ENCODE measurements at places on chromosomes 7 and 10.

DNA sequence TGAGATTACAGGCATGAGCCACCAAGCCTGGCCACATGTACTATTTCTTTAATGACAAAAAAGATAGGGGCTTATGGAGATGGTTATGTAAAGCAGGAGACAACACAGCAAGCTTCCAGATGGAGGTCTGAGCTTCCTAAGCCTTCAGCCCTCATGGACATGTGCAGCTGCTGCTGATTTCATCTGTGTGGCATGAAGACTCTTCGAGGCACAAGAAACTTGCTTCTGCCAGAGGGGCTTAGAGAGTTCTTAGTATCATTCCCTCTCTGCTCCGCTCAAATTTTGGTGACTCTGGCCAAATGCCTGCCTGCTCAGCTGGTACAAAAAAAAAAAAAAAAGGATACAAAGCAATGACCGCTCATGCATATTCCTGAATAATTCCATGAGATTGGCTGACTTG, 552.5 kb downstream of the TYW1 start:
- no peak for DNase-seq

DNA sequence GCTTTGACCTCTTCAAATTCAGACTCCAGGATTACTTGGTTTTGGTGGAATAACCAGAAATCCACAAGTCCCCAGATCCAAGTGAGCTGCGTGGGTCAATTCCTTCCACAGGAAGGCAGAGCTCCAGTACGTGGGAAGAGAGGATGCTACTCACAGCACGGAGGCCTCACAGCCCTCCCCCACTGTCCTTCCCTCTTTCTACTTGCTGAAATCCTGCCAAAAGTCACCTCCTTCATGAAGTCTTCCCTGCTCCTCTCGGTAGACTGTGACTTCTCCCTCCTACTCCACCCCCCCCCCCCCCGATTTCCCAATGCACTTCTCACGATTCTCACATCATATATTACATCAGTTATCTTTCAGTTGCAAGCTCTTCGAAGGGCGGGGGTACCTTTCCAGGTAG, 12.3 kb downstream of the CAMK2G start:
- no peak for DNase-seq

- DNase-seq: no peak
These were observed 198.7 kb downstream of the ADARB2 start for GRCh38 chr10:1538531-1539061.

GRCh38 chr10:74502963-74503608, 323.3 kb upstream of the KAT6B start:
- DNase-seq: peak; percentile 56

GRCh38 chr7:24874791-24875190, 105.2 kb downstream of the OSBPL3 start:
- no peak for DNase-seq

DNA sequence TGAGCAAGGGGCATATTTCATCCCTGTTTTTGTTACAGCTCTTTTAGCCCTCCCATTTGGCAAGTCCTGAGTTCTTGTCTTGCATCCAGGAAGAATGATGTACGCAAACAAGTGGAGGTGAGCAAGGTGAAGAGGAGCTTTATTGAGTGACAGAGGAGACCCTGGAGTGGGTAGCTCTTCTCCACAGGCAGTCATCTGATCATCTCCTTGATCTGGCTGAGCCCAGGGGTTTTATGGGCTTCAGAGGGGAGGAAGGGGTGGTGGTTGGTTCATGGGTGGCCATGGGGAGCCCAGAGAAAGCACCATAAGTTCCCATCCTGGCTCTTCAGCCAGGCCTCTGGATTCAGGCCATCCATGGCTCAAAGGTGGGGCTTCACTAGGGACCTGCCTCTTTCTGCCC, 21.9 kb downstream of the STEAP1 start:
- DNase-seq: no peak

Measured in activated CD4-positive, alpha-beta T cell treated with anti-CD3 and anti-CD28 coated beads, Interleukin-2, Interleukin-6, amounts not matched to agents 100 ng/mL and 50 ng/mL, durations not matched to agents 16 hours and 8 hours (primary cell).